ENCODE measurements at places on chromosomes 3 and 15.
A peak's percentile ranks its signal among the peaks of the same experiment; 100 is the strongest.

- H3K27me3 ChIP-seq = no peaks in the 10 kb centered on the region
- no peak overlapping the region for H3K27ac ChIP-seq
- no peak for DNase-seq
Measured at GRCh38 chr15:22930782-22931484, 49.2 kb downstream of the CYFIP1 start.

- no peak overlapping the region for H3K27ac ChIP-seq
- no peak overlapping the region for H3K4me3 ChIP-seq
- peaks cover 15% of the 10 kb centered on the region for H3K27me3 ChIP-seq
Measured at GRCh38 chr3:42683875-42684598, 1.3 kb upstream of the KLHL40 start.

DNA sequence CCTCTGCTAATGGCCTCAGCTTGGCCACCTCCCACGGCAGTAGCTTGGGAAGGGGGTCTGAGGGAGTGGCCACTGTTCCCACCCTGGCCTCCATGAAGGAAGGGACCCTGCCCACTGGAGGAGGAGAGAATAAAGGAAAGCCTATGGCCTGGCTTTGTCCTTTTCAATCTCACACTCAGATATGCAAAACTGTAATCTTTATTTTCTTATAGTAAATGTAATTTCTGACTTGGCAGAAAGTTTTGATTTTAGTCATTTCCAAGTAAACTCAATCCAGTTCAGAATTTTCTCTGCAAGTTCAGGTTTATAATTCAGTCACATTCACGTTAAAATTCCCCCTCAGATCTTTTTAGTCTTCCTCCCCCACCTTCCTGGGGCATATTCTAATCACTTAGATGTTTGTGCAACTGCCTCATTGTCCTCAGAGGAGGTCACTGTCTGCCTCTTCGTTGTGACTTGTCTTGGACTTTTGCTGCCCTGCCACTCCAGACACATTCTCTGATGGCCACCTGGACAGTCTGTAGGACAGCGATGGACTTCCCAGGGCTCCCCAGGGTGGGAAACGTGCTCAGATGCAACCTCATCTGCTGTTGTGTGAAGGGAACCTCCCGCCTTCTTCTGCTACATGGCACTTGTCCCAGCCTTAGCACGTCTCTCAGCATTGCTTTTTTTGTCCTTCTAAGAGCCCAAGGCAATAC, 222.8 kb upstream of the TBL1XR1 start:
- peaks cover 29% of the 10 kb centered on the region for H3K4me1 ChIP-seq
- no peaks in the 10 kb centered on the region for H3K36me3 ChIP-seq
- no peak for DNase-seq

- no peak overlapping the region for H3K27ac ChIP-seq
- no peaks in the 10 kb centered on the region for H3K36me3 ChIP-seq
- H3K27me3 ChIP-seq = peaks cover 4% of the 10 kb centered on the region
- H3K4me1 ChIP-seq = no peaks in the 10 kb centered on the region
- no peak for DNase-seq
Measured at GRCh38 chr15:29110733-29111132, 158.9 kb downstream of the NSMCE3 start.

DNA sequence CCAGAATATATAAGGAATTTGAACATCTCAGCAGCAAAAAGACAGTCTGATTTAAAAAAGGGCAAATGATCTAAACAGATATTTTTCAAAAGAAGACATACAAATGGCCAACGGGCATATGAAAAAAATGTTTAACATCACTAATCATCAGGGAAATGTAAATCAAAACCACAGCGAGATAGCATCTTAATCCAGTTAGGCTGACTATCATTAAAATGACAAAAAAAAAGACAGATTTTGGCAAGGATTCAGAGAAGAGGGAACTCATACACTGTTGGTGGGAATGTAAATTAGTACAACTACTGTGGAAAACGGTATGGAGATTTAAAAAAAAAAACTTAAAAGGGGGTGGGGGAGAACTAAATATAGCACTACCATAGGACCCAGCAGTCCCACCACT, 47.9 kb downstream of the RNF13 start:
- no peaks in the 10 kb centered on the region for H3K4me1 ChIP-seq
- H3K4me3 ChIP-seq = no peak overlapping the region
- no peaks in the 10 kb centered on the region for H3K27me3 ChIP-seq

GRCh38 chr3:127518456-127519081, 72.0 kb downstream of the TPRA1 start:
- H3K36me3 ChIP-seq = no peaks in the 10 kb centered on the region
- no peak overlapping the region for H3K4me3 ChIP-seq
- DNase-seq = no peak
- H3K4me1 ChIP-seq = no peaks in the 10 kb centered on the region
- H3K27ac ChIP-seq = no peak overlapping the region

GRCh38 chr15:76184650-76185035, 124.9 kb downstream of the TMEM266 start:
- peaks cover 44% of the 10 kb centered on the region for H3K27me3 ChIP-seq
- H3K36me3 ChIP-seq = no peaks in the 10 kb centered on the region
- DNase-seq = no peak
- peaks cover 14% of the 10 kb centered on the region for H3K4me1 ChIP-seq
- H3K27ac ChIP-seq = no peak overlapping the region

DNA sequence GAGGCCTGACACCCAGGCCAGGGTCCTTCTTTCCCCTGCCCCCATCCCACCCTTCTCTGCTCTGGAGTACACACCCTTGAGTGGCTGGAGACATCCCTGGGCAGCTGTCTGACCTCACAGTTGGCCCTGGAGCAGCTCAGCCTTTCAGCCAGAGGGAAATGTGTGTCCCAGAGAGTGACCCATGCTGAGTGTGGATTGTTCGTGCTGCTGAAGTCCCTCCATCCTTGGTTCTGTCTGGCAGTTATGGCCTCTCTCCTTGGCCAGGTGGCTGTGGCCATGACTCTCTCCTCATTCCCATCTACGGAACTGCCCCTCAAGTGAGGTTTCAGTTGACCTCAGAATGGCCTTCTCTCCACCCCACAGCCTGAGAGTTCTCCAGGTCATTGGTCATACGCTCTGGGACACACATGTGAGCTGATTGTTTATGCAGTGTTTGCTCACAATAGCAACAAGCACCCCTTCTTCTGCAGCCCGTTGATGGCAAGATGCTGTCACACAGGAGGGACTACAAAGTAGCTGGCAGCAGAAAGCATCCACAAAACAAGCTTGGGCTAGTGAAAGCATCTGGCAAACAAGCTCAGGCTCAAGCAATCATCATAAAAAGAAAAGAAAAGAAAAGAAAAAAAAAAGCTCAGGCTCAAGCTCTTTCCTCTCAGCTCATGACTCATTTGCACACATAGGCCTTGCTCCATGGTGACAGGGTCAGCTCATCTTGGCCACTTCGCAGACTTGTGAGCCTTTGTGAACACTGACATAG, 55.3 kb upstream of the ITGA11 start:
- H3K27ac ChIP-seq = no peak overlapping the region
- DNase-seq = no peak
- H3K36me3 ChIP-seq = no peaks in the 10 kb centered on the region
- peaks cover 26% of the 10 kb centered on the region for H3K27me3 ChIP-seq

GRCh38 chr3:9809615-9810432, at the start of gene TTLL3:
TSS of gene TTLL3 (plus strand) at chr3:9810262. CDS start at chr3:9810662, 400 bp downstream.
- H3K4me1 ChIP-seq = peaks cover 51% of the 10 kb centered on the region
- peaks cover 60% of the 10 kb centered on the region for H3K36me3 ChIP-seq
- peak within 1 kb of the TSS; percentile 93 for H3K27ac ChIP-seq

GRCh38 chr3:194775731-194776130, 90.0 kb downstream of the FAM43A start:
- H3K27me3 ChIP-seq = peaks cover 39% of the 10 kb centered on the region
- H3K36me3 ChIP-seq = no peaks in the 10 kb centered on the region
- no peak overlapping the region for H3K4me3 ChIP-seq
- H3K4me1 ChIP-seq = no peaks in the 10 kb centered on the region
- no peak overlapping the region for H3K27ac ChIP-seq

DNA sequence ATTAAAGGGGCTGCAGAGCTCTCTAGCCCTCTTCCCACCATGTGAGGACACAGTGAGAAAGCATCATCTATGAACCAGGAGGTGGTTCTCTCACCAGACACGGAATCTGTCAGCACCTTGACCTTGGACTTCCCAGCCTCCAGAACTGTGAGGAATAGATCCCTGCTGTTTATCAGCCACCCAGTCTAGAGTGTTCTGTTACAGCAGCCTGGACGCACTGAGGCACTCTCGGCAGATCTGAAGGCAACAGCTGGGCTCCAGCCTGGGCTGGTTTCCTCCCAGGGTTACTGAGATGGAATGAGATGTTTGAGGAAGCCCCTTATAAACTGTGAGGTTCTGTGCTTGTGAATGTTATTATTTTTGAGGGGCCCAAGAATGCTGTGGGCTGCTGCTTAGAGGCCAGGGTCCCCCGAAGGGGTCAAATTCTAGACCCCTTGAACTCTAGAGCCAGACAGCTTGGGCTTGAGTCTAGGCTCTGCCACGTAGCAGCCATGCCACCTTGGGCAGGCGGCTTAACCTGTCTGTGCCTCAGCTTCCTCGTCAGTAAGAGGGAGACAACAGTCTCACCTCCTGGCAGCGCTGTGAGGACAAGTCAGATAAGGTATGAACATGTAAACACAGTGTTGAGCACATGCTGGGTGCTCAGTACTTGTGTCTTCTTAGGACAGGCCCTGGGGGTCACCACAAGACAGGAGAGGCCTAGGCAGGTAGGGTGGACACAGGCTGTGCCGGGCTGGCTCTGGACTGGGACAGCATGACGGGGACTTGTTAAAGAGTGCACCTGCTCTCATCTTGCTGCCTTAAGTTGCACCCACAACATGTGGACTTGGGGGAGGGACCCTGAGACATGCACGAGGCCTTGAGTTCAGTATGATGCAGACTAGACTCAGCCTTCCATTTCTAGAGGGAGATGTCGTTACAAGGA, 49.2 kb downstream of the MGLL start:
- H3K36me3 ChIP-seq = peaks cover 2% of the 10 kb centered on the region
- peaks cover 6% of the 10 kb centered on the region for H3K27me3 ChIP-seq
- no peak overlapping the region for H3K27ac ChIP-seq
- no peak overlapping the region for H3K4me3 ChIP-seq
